SHP77 treated with DMSO at 0.1 percent for 48 hours (cell line): ENCODE measurements at places on chromosomes 6 and 20.

GRCh38 chr6:139711804-139712585 is 337.5 kb upstream of the CITED2 start:
- DNase-seq = no peak

- DNase-seq = no peak
These were observed 477.2 kb downstream of the EPM2A start for GRCh38 chr6:145258122-145258521.

DNA sequence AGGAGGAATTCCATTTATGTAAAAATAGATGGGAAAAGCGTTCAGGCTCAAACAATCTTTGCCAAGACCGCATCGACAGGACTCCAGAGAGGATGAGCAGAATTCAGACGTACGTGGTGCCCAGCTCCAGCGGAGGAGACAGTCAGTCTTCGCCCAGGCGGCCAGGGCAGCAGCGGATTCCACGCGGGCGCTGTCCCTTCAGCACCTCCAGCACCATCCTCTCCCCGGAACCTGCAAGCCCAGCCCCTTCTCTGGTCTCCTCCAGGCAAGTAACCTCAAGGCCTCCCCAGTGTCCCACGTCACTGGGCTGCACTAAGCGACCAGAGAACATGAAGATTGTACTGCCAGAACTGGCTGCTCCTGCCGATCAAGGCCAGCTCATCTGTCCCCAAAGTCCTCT is 2.8 kb upstream of the KCNQ2 start:
- no peak for DNase-seq

GRCh38 chr20:48035961-48036731 is 250.9 kb upstream of the SULF2 start:
- DNase-seq = no peak

DNA sequence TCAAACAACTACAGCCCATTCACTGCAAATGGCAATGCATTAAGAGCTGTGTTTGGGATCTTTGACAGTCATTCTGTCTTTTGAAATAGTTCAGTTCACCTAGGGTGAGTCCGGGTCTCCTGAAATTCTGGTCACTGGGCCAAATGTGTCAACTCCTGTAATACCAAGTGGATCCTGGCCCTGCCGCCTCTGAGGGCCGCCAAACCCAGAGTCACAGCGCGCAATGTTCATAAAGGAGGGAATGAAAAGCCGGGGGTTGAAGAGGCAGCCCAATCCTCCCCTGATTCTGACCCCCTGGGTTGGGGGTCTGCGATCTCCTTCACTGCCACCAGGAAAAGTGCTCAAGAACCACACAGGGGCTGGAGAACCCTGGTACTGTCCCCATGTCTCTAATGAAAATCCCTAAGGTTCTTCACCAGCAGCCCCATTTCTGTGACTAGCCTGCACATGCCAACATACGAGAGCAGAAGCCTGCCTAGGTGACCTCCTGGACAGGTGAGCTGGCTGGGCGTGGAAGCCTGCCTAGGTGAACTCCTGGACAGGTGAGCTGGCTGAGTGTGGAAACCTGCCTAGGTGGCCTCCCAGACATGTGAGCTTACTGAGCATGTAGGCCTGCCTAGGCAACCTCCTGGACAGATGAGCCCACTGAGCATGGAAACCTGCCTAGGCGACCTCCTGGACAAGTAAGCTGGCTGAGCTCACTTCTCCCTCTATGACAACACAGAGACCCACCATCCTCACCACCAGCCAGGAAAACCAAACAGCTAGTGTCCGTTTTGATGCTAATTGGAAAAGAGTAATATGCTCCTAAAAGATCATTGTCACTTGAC is 16.1 kb upstream of the APMAP start:
- no peak for DNase-seq

- DNase-seq = no peak
These were observed 17.8 kb downstream of the ALDH8A1 start for GRCh38 chr6:134932098-134932497.

DNA sequence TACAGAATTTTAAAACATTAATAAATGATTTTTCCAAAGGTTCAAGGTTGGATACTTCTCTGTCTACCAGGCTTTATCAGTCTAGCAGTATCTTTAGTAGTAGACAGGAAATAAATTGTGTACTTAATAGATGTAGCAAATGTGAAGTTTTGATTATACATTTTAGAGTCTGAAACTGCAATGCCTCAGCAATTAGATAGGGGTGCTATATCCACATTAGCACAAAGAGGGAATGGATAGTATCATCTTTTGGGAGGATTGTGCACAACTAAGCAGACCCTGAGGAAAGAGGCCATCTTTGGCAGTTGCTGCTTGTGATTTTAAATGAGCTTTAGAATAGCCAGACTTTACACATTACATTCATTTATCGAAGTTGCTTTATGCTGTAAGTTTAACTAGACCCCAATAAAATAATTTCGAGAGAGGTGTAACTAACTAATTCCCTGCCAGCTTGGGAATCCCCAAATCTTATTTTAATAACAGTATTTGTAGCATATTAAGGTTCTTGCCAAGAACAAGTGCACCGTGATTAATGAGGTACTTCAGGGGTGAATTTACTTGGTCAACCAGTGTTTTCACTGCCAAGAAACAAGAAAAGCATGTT is 2.8 kb downstream of the KCNQ5 start:
- no peak for DNase-seq

GRCh38 chr6:108565893-108566292 is 5.2 kb downstream of the FOXO3 start:
- no peak for DNase-seq

DNA sequence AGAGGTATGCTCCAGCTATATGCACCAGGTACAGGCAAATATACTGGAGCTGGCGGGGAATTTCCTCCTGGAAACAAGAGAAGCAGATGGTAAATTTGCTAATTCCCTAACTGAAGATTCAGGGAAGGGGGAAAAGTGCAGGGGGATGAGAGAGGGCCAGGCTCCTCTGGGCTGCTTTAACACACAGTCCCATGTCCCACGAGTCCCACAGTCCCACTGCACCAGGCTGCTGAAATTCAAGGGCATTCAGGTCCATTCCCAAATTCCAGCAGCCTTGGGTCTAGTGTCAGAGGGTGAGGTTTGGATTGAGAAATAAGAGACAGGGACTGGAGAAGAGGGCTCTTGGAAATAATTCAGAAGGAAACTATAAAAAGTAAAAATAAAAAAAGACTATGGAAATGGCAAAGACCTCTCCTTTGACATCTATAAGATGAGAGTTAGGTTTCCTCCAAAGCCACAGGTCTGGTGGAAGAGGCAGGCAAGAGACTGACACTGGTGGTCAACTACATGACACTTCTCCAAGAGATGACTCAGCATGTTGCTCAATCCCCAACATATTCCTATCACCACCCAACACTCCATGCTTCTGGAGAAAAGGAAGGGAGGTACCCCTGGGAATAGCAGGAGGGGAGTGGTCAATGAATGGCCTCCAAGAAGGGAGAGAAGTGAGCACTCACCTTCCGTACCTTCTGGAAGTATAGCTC is 69.2 kb downstream of the TRAM2 start:
- DNase-seq = no peak

DNA sequence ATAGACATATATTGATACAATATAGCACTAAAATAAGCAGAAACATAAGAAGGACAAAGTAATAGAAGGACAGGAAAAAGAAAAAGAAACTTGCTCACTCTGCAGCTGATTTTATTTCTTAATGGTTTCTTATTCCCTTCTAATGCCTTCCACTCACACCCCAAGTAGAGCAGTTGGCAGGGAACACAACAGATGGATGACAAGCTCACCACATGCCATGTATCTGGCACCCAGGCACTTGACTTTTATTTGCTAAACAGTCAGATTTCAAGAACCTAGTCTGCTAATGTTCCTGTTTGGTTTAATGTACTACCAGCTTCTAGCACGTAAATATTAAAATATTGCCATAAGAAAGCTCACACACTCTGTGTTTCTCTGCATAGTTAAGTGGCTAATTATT is 87.1 kb downstream of the COL19A1 start:
- DNase-seq = no peak

- DNase-seq = no peak
These were observed 108.3 kb downstream of the TNFAIP3 start for GRCh38 chr6:137975188-137975940.

DNA sequence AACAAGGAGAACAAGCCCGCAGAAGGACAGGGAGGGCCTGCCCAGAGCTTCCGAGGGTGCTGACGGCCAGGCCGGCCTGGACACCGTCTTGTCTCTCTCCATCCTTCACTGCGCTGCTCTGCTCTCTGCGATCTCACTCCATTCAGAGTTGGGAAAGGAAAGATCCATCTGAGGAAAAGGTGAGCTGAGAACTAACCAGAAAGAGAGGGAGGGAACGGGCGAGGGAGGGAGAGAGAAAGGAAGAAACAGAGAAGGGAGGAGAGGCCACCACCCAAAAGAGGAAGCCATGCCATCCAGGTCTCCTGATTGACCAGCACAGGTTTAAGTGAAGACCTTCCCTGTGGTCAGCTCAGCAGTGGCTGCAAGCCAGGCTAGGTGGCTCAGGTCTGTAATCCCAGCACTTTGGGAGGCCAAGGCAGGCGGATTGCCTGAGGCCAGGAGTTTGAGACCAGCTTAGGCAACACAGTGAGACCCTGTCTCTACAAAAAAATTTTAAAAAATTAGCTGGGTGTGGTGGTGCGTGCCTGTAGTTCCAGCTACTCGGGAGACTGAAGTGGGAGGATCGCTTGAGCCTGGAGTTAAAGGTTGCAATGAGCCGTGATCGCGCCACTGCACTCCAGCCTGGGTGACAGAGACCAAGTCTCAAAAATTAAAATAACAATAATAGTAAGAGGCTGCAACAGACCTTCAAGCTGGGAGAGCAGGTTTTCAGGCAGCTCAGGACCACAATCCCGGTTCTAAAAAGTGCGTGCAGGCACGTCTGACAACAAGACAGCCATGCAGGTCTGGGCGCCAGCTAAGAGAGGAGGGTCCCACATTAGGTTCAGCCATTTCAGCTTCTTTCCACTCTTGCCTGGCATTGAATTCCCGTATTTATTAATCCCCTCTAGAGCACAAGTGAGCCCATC is 34.2 kb upstream of the DLGAP4 start:
- no peak for DNase-seq

GRCh38 chr6:110130362-110130761 is 49.1 kb downstream of the WASF1 start:
- DNase-seq = no peak

GRCh38 chr20:44532981-44533331 is 11.1 kb upstream of the SERINC3 start:
- no peak for DNase-seq

DNA sequence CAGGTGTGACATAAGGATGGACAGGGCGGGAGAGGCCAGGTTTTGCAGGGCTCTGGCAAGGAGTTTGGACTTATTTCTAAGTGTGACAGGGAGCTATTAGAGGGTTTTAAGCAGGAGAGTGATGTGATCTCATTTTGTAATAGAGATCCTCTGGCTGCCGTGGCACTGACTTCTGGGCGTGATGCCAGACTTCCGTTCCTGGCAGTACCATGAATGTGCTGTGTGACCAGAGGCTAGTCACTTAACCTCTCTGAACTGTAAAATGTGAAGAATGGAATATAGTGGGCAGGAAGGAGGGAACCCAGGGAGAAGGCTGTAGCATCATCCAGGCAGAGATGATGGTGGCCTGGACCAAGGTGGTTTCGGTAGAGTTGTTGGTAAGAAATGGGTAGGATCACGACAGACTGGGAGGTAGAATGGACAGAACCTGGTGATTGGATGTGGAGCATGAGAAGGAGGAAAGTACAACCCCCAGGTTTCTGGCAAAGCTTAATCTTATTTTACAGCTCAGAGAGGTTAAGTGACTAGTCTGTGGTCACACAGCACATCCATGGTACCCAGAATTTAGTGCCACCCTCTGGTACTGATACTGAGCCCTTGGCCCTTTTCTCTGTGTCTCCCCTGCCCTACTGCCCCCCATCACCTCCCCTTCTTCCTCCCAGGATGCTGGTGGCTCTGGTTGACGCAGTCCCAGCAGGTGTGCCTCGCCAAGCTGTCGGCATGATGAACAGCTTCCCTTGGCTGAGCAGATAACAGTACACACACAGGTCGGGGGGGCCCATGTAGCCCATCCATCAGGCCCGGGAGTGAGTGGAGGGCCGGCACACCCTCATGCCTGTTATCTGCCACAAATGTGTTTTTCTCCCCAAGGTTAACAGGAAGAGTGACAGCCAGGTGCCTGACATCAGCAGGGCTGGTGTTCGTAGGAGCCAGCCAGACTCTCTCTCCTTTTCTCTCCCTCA is 52.9 kb upstream of the CTNNBL1 start:
- DNase-seq = no peak

- DNase-seq = no peak
These were observed 142.9 kb downstream of the CDC5L start for GRCh38 chr6:44530209-44530909.

DNA sequence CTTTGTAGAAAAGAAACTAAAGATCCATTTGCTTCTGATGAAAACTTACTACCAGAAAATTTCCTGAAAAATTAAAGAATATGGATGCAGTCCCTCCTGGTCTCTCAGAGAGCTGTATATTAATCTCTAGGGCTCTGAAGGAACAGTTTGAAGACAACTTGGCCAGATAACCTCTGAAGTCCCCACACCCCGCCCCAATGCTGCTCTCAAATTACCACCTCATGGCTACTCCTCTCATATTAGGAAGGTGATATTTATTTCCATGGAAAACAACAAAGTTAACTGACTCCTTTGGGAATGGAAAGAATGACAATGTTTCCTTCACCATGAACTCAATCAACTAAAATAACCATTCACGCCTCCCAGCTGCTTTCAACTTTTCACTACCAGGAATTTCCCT is 408.4 kb upstream of the FLRT3 start:
- DNase-seq = no peak

DNA sequence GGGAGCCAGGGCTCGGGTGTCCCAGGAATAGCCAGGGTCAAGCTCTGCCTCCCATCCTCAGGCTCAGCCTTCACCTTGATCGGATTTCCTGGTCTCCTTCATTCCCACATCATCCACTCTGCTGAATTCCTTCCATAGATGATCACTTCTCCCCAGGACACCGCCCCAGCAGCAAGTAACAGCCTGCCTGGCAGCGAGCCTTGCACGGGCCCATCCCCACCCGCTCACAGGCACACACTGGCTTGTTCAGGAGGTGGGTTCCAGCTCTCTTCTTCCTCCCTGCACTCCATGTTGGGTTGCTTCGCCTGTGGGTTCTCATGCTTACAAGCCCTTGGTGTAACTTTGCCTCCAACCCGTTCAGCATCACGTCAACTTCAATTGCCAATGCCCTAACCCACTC is 113.0 kb upstream of the IYD start:
- DNase-seq = no peak

- DNase-seq = no peak
These were observed 9.8 kb downstream of the C6orf52 start for GRCh38 chr6:10684618-10685017.

- DNase-seq = no peak
These were observed 113.5 kb downstream of the TOX2 start for GRCh38 chr20:44028003-44028730.

DNA sequence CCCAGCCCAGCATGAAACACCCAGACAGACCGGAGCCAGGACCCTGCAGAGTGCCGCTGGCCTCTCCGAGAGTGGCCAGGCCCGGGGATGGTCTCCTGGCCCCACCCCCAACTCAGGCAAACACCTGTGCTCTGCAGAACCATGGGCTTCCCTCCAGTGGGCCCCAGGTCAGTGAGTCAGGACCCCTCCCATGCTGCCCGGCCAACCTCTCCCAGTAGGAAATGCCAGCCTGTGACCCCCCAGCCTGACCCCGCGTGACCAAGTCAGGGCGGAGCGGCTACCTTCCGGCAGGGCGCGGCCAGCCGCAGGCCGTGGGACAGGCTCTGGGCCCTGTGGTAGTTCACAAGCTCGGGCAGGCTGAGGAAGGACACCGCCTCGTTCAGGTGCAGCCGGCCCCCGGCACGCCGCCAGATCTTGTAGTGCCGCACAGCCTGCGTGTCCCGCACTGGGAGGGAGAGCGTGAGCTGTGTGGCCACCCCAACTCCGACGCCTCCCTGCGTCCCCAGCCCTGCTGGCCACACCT is 3.2 kb downstream of the PTK6 start:
- no peak for DNase-seq
